PC-9 (cell line): ENCODE measurements at places on chromosomes 2 and 18. TPM values are rescaled to one million over a fixed set of nuclear protein-coding genes. Genes with fewer than 3 reads are reported as not detected.

ADCYAP1 gene
- not detected in 2 replicates for total RNA-seq

RAX gene
- not detected in 2 replicates for total RNA-seq

SCYGR6 gene
- total RNA-seq = not detected in 2 replicates

AGXT gene
- total RNA-seq = not detected in 2 replicates

TMEM37 gene
- 1.2 TPM in 2 replicates for total RNA-seq

ACVR1C gene
- 0.04 and 0.30 TPM in 2 replicates for total RNA-seq

EVA1A gene
- 10.8 and 18.2 TPM in 2 replicates for total RNA-seq

TMEM247 gene
- not detected in 2 replicates for total RNA-seq

ANKRD30B gene
- total RNA-seq = not detected in 2 replicates

HOXD11 gene
- total RNA-seq = not detected in 2 replicates

CEBPZ gene
- total RNA-seq = 29.2 and 35.7 TPM in 2 replicates

SPR gene
- total RNA-seq = 33.6 and 53.1 TPM in 2 replicates

ASAP2 gene
- total RNA-seq = 60.3 and 66.8 TPM in 2 replicates

SAP130 gene
- 27.2 and 33.9 TPM in 2 replicates for total RNA-seq

ABHD3 gene
- total RNA-seq = 23.4 and 33.7 TPM in 2 replicates

DSG4 gene
- total RNA-seq = not detected in 2 replicates

POTEI gene
- not detected in 2 replicates for total RNA-seq

MSGN1 gene
- not detected in 2 replicates for total RNA-seq

HNMT gene
- total RNA-seq = 16.6 TPM in 2 replicates

IL18RAP gene
- not detected in 2 replicates for total RNA-seq

SETBP1 gene
- 8.3 and 9.0 TPM in 2 replicates for total RNA-seq

ABCG8 gene
- not detected in 2 replicates for total RNA-seq

CRYBA2 gene
- not detected in 2 replicates for total RNA-seq
